ENCODE measurements at places on chromosomes 6 and 20. TPM values are rescaled to one million over a fixed set of nuclear protein-coding genes. Genes with fewer than 3 reads are reported as not detected.

Gene MMP24
- 1.1 TPM for total RNA-seq

GRCh38 chr20:34268145-34268544 is 26.9 kb downstream of the ASIP start:
- H3K4me3 ChIP-seq = no peak overlapping the region
- no peak for DNase-seq
- H3K27me3 ChIP-seq = no peaks in the 10 kb centered on the region
- H3K27ac ChIP-seq = peak overlapping the region; percentile 73

Gene BTN1A1
- 0.31 TPM for total RNA-seq

- no peak overlapping the region for H3K27ac ChIP-seq
- H3K4me3 ChIP-seq = no peak overlapping the region
- DNase-seq = peak; percentile 83
- H3K27me3 ChIP-seq = no peaks in the 10 kb centered on the region
- no peaks in the 10 kb centered on the region for H3K36me3 ChIP-seq
Measured at GRCh38 chr6:37077905-37078296, 72.4 kb downstream of the FGD2 start.

Data from testis (tissue), 5 donors.